Amniotic epithelial cell (primary cell): ENCODE measurements at places on chromosomes 5 and 9.

DNA sequence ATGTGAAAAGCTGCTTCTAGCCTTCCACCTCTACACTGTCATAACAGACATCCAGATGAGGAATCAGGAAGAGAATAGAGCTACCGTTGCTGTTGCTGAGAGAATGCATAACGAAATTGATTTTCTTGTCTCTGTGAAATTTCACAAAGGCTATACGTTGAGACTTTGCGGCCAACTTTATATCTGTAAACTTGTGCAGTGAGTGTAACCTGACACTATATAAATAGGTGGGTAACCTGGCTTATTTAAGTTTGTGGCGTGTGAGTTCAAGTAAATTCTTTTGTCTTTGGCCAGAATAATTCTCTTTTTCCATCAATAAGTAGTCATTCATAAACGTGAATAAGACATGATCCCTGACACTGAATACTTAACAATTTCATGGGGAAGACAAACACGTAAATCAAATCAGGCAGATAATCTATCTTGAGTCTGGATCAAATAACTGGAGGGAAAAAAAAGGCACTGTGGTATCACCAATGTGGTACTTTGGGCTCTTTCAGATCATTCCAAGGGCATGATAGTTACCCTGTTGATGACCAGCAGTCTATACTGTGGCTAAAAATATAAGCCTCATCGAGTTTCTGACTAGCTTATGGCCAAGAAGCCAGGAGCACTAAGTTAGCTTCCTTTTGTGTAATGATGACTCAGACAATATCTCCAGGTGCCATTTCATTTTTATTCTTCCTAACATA is 98.2 kb upstream of the RASA1 start:
- DNase-seq: no peak

GRCh38 chr5:55600497-55601203 is 65.9 kb upstream of the PLPP1 start:
- peak; percentile 81 for DNase-seq

DNA sequence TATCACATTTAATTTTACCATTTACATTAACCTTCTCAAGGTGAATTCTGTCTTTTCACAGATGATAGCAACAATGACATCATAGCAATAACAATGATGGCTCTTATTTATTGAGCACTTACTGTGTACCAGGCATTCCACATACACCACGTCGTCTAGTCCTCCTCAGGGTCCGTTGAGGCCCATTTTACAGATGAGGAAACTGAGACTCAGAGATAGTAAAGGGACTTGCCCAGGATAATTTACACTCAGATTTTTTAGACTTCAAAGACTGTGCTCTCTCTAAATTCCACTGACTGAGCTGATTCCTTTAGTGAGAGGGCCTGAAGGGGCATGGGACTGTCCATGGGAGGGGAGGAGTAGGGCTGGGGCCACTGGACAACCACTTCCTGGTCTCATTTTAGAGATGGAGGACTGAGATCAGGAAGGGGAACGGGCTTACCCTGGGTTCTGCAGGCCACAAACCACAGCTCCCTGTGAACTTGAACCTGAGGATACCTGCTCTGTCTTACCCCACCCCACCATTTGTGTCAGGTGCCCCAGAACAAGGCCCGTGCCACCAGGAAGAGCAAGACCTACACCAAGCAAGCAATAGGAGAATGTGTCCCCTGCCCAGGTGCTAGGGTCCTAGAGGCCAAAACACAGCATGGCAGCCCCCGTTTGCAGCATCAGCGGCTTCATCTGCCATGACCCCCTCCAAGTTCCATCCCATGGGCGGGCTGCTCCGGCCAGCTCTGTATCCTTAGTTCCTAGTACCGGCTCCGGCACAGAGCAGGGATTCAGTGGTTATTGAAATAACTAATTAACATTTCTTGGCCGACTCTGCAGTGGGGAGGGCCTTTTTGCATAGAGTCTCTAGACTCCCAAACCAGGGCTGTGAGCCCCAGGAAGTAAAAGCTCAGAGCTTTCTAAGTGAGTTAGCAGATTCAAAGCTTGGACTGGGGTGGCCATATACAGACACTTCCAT is 96.6 kb downstream of the RGS3 start:
- no peak for DNase-seq

DNA sequence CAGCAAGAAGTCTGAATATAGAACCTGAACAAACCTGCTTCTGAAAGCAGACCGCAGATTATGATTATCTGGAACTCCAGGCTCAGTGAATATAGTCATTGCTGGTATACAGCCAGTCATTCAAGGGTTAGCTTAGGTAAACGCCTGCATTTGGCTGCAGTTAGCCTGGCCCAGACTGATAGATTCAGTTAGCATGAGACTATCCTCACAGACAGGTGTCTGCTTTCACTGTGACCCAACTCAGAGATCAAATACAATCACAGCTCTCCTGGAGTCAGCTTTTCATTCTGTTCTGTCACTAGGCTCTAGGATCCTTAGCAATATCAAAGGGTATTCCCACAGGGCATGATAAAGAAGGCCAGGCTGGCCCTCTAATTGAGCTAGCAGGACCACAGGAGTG is 138.6 kb upstream of the PLCXD3 start:
- DNase-seq: no peak

- DNase-seq: peak; percentile 70
Measured at GRCh38 chr9:16143310-16143709, 590.5 kb downstream of the CCDC171 start.

DNA sequence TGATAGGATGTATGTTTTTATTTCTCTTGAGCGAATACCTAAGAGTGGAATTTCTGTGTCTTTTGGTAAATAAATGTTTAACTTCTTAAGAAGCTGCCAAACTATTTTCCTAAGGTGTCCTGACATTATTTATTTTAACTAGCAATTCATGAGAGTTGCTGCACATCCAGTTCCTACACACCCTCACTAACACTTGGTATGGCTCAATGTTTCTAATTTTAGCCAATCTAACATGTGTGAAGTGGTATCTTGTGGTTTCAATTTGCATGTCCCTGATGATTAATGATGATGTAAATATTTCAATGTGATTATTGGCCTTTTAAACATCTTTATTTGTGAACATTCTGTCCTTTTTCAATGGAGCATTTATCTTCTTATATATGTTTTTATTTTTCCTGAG is 2095.5 kb upstream of the C9orf72 start:
- DNase-seq: no peak

- no peak for DNase-seq
Measured at GRCh38 chr5:1445689-1446601, 705 bp upstream of the SLC6A3 start.

DNA sequence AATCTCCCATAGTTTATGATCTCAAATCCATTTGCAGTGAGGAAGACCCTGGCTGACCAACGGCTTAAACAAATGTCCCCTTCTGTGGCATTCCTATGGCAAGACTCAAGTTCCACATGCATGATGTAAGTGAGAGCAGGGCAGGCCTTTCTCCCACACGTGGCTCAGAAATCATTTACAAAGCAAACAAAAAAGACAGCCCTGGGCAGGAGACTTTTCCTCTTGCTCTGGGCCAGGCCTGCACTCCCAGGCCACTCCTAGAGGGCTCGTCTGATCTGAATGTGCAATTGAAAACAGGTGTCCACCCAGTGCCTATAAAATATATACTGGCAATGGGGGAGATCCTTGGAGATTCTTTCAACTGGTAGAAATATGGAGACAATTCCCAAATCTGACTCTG is 123.1 kb downstream of the DMRT2 start:
- no peak for DNase-seq

- DNase-seq: no peak
Measured at GRCh38 chr5:179006564-179006963, 11.4 kb upstream of the GRM6 start.

DNA sequence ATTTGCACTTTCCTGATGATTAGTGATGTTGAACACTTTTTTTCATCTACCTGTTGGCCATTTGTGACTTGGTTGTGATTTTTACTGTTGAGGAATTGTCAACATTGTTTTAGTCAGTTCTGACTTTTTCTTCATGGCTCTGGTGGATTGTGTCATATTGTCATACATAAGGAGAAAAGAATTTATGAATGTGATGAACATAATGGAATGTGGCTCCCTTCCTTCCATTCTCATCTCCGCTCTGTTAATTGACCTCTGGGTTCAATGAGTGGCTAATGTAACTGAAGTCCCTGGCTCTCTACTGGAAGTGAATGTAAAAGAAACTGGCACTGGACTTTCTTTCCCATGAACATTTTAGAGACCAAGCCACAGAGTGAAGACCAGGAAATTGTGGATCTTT is 49.2 kb downstream of the KIAA1958 start:
- DNase-seq: no peak

GRCh38 chr5:96339862-96340261 is 93.2 kb downstream of the PCSK1 start:
- no peak for DNase-seq
